Stimulated activated CD4-positive, alpha-beta T cell treated with anti-CD3 and anti-CD28 coated beads, Interleukin-4, amount 100 ng/mL, for 24 hours (primary cell): ENCODE measurements at places on chromosomes 2 and 18.

DNA sequence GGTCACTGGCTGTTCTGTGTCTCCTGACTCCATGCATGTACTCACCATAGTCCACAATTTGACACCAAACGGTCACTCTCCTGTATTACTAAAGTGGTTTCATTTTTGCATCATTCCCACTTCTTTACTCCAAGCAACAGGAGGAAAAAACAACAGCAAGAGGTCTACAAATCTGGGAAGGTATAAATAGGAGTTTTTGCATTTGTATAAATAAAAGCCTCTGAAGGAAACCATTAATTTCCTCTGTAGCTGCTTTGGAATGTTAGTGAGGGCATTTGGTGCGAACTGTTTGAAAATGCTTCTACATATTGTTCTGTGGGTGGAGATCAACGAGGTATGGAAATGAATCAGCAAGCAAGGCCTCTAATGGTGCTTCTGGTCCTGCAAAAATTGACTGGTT is 148.5 kb upstream of the DLX2 start:
- no peak for DNase-seq

DNA sequence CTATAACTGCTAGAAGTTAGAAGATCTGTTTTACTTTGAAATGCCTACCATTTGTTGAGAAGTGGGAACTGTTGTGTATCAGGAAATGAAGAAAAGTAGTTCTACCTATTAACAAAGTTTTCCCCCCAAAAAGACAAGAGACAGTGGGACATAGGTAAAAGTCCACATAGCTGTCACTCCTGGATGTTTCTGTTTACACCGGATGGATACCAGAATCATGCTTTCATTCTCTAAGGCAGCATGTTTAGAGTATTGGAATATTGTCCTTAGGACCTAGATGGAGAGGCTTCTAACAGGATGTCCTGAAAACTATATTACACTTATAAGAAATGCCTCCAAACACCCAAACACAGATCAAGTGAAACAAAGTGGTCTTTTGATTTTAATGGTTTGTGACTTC is 143.1 kb downstream of the MCFD2 start:
- no peak for DNase-seq

DNA sequence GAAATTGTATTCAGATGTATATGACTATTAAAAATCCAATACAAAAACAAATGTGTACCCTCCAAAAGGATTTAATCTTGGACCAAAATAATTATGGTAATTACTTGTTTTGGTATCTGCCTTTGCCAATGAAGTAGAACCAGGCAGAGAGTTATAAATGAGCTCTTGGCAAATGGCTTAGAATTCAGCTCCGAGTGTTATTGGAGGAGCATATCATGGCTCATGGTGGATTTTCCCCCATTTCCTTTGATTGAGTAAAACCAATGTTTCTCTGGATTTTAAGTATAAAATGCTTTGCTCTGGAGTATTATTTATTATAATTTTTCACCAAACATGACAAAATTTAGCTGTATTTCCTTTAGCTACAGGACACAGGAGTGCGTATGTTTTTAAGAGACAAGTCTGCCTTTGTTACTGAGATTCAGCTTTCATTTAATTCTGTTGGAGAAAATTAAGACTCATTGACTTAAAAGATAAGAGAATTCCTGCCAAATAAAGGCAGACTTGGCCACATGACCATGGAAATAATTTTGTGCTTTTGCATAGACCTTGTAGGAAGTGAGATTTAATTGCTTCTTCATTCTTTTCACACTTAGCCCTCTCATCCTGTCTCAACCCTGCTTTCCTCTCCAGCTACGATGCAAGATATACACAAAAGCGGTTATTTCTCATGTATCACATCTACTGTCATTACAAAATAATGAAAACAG is 281.0 kb upstream of the SOX11 start:
- no peak for DNase-seq

DNA sequence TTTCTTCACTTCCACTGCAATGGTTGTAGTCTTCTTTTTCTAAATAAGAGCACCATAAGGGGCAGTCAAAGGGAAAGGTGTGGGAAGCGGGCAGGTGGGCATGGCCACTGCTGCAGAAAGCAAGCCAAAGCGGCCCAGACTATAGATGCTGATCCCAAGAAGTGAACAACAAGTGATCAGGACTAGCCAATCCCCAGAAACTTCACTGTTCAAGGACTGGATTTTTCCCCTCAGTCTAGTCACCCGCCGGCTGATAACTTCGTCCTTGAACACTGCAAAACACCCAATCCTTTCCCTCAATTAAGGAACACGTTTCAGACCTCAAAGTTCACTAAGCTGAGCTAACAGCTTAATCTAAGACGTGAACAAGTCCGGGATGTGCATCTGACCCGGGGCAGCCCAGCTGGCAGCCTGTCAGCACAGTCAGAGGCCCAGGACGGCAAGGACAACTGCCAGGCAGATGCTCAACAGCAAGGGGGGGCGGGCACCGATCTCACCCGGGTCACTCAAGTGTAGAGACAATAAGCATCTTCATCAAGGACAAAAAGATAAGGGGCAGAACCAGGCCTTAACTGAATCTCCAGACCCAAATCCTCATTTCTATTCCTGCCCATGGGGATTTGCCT is 59.8 kb downstream of the HDLBP start:
- DNase-seq, result no peak

DNA sequence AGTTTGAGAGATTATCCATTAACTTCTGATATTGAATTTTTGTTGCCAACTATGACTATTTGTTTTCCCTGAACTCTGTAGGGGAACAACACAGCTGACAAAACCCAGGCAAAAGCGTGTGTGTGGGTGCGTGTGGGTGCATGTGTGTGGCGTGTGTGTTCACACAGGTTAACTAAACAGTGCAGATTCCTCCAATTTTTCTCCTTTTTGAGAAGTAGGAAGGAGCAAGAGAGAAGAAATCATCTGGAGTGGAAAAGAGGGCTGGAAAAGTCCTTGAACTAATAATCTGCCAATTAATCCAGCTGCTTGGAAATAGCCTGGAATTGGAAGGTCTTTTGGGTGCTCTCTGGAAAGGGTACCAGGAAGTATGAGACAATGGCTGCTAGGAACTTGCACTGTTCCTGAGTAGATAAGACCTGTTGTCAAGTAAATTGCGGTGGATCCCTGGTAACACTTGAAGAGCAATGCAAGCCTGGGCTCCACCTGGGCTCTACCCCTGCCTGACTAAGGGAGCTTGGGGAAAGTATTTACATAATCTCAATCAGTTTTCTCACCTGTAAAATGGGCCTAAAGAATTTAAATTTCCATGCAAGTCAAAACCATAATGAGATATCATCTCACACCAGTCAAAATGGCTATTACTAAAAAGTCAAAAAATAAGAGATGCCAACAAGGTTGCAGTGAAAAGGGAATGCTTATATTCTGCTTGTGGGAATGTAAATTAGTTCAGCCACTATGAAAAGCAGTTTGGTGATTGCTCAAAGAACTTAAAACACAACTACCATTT is 40.5 kb upstream of the IL1R1 start:
- DNase-seq, result no peak

DNA sequence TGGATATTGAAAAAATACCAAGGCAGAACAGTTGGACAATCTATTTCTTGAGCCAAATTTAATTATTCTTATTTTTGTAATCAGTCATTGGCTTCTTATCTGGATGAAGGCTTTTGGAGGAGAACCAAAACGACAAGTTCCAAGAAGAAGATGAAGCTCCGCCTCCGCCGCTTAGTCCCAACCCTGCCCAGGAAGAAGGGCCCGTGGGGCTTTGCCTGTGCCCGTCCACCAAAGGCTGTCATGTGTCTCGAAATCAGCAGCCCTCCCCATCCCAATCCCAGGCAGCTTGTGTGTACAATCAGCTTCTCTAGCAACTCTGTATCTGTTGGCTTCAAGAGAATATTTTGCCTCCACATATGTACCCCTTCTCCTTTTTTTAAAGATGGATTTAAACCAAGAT is 24.6 kb downstream of the PTRHD1 start:
- DNase-seq, result no peak

DNA sequence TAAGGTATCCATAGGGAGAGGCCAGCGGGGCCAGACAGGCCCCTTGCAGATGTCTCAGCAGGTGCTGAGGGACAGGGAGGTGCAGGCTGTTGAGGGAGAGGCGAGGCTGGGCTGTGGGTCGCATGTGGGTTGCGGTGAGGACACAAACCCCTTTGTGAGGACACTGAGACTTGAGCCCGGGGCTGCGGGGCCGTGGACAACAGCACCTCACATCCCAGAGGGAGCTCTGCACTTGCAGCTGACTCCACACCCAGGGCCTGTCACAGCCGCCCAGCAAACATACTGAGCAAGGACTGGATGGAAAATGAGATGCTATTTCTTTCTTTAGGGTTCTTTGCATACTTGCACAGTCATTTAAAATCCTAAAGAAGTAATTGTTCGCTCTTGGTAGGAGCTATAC is 95.3 kb upstream of the NFATC1 start:
- DNase-seq, result no peak

GRCh38 chr2:28588292-28588670 is 92.4 kb downstream of the PLB1 start:
- DNase-seq, result no peak

DNA sequence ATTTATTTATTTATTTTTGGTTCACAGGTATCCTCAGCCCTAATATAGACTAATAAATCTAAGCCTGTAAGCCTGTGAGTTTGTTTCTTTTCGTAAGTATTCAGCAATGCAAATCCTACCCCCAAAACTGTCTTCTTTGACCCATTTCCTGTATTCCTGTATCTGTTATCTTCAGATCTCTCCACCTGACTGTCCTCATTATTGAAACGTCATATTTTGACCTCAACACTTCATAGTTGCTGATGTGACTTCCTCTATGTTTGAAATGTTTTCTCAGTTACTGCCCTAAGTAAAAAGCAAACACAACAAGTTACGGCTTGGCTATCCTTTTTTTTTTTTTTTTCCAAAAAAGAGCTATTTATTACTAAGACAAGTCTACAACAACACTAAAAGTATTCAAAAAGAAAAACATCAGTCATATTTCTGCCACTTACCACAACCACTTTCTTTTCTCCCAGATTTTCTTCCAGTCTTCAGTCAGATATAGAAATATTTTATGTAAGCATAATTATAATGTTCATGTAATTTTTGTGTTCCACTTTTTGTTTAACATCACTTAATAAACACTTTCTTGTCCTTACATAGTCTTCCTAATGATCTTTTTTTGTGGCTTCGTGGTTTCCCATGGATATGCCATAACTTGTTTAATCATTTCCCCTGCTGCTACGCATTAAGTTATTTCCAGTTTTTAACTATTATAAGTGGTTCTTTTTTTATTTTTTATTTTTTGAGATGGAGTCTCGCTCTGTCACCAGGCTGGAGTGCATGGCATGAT is 45.0 kb upstream of the EML4 start:
- no peak for DNase-seq

- DNase-seq, result no peak
These were observed 5.5 kb downstream of the DCTN1 start for GRCh38 chr2:74374509-74375205.
